ENCODE measurements at places on chromosomes 5 and 9.

DNA sequence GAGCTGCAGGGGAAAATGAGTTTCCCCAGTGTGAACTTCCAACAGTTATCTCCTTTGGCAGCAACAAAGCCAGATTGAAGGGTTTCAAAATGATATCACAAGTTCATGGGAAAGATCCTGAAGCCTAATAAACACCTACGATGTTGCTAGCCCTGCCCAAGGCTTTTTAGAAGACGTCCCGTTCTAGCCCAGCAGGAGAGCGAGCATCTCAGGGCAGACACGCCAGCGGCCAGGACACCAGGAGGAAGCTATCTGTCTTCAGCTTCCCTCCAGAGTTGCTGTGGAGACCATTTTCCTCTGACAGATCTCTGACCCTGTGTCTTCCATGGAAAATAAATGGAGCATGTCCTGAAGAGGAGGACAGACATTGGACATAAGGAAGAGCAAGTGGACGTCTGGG, 98.4 kb downstream of the FBXO38 start:
- DNase-seq = no peak

GRCh38 chr9:5455181-5455580, 4.8 kb downstream of the CD274 start:
- DNase-seq = no peak

GRCh38 chr9:78609450-78609849, 312.5 kb downstream of the PSAT1 start:
- no peak for DNase-seq

GRCh38 chr9:101121836-101122399, 93.4 kb downstream of the PLPPR1 start:
- DNase-seq = no peak

Data from HTR-8/SVneo (cell line).